Stimulated activated CD8-positive, alpha-beta memory T cell treated with anti-CD3 and anti-CD28 coated beads, Interleukin-7, amount 100 ng/mL, for 1 hour (primary cell): ENCODE measurements at places on chromosomes 1 and 21.

GRCh38 chr1:156704930-156705320 lies 458 bp downstream of the CRABP2 start:
- DNase-seq, result no peak

GRCh38 chr1:211643324-211644212 lies 31.9 kb downstream of the NEK2 start:
- DNase-seq, result no peak

- no peak for DNase-seq
Observed at GRCh38 chr1:65163201-65163805, 15.3 kb downstream of the AK4 start.

DNA sequence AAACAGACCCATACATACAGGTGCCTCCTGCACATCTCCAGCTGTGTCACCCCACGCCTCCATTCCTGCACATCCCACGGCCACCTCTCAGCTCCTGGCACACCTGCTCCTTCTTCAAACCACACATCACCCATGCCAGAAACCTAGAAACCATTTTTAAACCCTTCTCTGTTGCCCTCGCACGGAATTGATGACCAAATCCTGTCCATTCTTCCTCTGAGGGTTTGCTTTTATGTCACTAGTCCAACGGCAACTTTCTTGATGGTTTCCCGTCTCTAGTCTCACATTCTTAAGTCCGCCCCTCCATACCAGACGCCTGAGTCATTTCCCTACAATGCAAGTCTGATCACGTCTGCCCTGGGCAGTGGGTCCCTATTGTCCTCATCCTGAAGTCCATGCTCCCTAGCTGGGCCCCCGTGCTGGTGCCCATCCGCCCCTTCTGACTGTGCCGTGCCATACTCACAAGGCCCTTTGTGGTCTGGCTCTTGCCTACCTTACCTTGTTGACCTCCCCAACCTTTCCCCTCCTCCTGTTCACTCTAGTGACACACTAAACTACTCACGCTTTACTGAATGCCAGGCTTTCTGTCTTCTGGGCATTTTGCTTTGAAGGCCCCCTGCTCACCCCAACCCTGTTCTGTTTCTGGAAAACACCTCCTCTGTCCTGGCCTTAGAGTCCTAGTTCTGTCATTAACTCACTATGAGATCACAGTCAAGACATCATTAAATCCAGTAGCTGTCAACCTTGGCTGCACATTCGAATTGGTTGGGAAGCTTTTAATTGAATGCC lies 17.6 kb downstream of the SLC2A1 start:
- DNase-seq, result no peak
